T-helper 9 cell (primary cell): ENCODE measurements at places on chromosomes 16 and 17.

GRCh38 chr17:1037238-1037879 lies 40.4 kb downstream of the TIMM22 start:
- DNase-seq, result no peak

DNA sequence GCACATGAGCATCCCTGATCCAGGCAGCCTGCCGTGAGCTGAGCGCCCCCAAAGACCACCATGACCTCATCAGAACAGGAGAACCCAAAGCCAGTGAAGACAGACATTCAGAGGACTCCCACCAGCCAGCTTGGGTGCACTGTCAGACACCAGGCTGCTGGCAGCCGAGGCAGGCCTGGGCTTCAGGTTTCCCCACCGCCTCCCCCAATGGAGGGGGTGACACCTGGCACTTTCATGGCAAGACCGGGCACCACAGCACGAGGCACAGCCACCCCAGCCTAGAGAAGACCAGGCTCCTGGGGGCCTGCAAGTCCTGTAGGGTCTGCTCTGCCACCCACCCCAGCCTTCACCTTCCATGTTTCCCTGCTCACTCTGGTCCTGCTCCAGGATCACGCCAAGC lies 140.5 kb downstream of the C16orf95 start:
- DNase-seq, result no peak

DNA sequence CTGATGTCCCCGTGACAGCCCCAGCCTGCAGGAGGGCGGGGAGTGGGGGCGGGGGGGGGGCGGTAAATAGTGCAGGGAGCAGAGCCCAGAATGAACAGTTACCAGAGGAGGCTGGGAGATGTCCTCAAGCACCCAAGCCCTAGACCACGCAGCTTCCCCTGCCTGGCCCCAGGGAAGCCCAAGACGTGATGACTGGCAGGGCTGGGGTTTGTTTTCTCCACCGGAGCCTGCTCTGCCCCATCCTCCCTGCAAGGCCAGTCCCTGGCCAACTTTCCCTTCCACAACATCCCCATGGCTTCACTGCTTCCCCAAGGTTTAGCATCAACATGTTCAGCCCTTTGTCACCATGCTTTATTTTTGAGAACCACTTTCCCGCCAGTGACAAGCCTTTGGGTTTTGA lies 1.4 kb upstream of the BEAN1 start:
- DNase-seq, result no peak

GRCh38 chr16:53080345-53081031 lies 25.7 kb downstream of the CHD9 start:
- no peak for DNase-seq

DNA sequence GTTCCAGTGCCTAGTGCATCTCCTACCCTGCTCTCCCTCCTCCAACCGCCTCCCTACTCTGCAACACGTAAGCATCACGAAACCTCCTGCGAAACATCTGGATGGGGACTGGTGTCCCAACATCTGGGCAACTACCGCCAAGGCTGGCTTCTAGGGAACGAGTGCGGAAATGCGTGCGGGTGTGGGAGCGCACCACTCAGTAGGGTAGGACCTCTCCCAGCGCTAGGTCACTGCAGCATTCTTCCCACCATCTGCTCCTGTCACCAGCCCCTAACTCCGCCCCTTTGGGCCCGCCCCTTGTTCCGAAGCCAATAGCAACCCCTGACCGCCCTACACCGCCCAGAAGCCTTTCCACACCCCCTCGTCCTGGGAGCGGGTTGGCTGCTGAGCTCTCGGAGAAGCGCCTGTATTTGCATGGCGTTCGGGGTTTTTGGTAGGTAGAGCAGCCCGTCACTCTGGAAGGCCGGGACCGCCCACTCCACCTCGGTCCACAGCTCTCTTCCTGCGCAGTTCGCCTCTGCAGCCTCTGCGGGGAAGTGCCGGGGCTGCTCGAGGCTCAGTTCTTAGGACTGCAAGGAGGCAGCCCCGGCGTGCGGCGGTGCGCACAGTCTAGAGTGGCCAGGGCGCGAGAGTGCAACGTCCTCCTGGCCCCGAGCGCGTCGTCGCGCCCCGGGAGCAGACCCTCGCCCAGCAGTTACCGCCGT lies at the start of gene HS3ST3B1:
Gene HS3ST3B1 (plus strand): TSS at position 507 of the 704 bp plus-strand sequence. CDS start 438 bp downstream, outside the sequence.
- peak; percentile 99 for DNase-seq

DNA sequence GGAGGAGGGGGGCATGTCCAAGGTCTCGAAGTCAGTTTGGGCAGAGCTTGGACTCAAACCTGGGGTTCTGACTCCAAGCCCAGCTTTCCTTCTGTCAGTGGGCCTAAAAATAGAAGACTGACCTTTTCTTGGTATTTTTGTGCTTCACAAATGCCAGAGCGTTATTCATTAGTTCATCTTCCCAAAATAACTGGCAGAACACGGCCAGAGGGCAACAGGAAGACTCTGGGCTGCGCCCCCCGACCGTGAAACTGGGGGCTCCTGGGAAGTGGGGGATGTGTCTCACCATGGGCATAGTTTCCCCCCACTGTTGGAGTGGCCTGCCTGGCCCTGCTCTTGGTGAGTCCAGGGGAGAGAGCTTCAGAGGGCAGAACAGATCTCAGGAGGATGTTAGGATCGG lies 94.0 kb downstream of the SOCS1 start:
- DNase-seq, result no peak

DNA sequence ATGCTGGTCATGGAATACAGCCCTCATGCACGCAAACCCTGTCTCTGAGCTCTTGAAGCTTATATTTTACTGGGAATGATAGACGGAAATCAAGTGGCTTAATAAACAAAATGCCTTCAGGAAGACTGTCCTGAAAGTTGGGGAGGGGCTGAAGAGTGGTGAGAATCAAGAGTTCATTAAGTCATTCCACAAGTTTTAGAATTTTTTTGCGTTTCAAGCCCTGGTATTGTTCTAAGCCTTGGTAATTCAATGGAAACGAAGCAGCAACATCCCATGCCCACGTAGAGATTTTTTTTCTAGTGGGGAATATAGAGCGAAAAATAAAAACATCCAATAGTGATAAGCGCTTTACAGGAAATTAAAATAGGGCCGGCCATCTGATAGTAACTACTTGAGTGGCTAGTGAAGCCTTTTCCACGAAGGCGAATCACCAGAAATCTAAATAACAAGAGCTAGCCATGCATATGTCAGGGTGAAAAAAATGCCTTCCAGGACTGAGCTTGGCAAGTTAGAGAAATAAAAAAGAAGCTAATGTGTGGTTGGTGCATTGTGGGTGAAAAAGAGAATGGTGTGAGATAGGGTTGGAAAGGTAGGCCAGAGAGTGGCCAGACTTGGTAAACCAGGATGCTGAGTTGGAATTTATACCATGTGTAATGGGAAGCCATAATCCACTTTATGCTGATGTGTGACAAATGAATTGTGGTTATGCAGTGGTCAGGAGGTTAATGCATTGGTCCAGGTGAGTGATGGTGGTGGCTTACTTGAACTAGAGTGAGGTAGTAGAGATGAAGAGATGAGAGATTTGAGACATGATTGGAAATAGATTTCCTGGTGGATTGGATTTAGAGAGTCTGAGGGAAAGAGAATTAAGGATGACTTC lies 772 bp downstream of the PFAS start:
- no peak for DNase-seq
